ENCODE measurements at places on chromosomes 11 and 22.

DNA sequence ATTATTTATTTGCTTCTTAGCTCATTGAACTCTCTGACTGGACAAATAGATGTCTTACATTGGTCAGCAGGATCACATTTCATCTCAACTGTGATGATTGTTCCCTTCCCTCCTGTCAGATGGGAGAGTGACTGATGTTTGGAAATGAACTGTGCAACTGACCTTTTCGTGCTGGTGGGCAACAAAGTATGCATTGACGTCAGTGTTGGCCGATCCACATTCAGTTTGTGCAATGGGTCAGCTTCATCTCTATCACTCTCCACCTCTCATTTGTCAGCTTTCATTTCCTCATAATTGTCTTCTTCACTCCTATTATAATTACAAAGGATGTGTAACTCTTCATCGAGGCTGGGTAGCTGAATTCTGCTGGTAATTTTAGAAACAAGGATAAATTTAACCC lies 71.3 kb downstream of the PPP2R1B start:
- no peak for DNase-seq

DNA sequence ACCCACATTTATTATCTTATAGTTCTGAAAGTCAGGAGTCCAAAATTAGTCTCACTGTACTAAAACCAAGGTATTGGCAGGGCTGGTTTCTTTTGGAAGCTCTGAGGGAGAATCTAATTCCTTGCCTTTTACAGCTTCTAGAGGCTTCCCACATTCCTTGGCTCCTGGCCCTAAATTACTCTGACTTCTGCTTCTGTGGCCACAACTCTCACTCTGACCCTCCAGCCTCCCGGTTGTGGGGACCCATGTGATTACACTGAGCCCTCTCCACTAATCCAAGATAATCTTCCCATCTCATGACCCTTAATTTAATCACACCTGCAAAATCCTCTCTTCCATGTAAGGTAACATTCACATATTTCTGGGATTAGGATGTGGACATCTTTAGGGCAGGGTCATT lies 110.9 kb downstream of the ARL14EP start:
- no peak for DNase-seq

DNA sequence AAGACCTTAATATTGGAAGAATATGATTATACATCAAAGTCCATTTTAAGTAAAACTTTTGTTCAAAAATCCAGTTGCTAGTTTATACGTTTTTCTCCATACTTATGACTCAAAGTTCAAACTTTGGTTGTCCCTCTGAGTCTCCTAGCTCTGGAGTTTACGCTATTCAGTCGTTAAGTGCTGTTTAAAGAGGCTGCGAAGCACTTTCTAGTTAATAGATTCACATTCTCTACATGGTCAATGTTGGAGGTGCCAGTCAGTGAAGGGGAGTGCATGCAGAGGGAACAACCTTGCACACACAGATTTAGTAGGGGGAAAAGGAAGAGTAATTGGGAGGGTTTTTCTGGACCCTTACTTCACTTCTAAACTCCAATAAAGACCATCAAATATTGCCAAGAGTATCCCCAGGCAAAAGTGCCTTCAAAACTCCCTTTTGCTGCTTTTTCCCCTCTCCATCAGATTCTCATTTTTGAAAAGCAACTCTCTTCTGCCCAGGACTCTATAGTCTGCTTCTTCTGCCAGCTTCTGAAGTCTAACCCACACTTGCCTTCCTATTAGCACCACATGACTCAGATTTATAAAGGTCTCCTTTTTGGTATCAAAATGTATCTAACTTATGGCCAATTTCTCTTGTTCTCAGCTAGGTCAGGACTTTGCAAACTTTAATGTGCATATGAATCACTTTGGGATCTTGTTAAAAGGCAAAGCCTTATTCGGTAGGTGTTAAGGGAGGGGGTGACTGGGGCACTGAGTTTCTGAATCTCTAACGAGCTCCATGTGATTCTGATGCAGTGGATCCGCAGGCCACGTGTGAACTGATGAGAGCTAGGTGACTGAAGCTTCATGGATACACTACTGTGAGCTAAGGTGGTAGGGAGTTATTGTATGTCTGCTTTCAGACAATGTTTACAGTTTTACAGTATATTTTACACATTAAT lies 96.2 kb upstream of the MTMR2 start:
- DNase-seq, result no peak

DNA sequence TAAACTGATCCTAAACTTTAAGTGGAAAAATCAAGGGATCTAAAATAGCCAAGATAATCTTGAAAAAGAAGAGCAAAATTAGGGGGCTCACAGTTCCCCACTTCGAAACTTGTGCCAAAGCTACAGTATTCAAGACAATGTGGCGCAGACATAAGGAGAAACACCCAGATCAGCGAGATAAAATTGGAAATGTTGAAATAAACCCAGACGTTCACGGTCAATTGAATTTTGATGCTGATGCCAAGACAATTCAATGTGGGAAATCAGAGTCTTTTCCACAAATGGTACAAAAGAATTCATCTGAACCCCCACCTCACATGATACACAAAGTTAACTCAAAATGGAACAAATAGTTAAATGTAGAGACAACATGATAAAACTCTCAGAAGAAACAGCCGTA lies 601.6 kb downstream of the BRD1 start:
- no peak for DNase-seq

- DNase-seq, result no peak
Measured at GRCh38 chr11:122240638-122241037, 124.6 kb upstream of the BLID start.

GRCh38 chr11:75277991-75278790 lies 37.6 kb downstream of the TPBGL start:
- DNase-seq, result peak; percentile 22

GRCh38 chr22:46563381-46564083 lies 26.1 kb upstream of the CELSR1 start:
- peak; percentile 69 for DNase-seq

GRCh38 chr11:36469881-36470802 lies 39.9 kb downstream of the TRAF6 start:
- DNase-seq, result no peak

DNA sequence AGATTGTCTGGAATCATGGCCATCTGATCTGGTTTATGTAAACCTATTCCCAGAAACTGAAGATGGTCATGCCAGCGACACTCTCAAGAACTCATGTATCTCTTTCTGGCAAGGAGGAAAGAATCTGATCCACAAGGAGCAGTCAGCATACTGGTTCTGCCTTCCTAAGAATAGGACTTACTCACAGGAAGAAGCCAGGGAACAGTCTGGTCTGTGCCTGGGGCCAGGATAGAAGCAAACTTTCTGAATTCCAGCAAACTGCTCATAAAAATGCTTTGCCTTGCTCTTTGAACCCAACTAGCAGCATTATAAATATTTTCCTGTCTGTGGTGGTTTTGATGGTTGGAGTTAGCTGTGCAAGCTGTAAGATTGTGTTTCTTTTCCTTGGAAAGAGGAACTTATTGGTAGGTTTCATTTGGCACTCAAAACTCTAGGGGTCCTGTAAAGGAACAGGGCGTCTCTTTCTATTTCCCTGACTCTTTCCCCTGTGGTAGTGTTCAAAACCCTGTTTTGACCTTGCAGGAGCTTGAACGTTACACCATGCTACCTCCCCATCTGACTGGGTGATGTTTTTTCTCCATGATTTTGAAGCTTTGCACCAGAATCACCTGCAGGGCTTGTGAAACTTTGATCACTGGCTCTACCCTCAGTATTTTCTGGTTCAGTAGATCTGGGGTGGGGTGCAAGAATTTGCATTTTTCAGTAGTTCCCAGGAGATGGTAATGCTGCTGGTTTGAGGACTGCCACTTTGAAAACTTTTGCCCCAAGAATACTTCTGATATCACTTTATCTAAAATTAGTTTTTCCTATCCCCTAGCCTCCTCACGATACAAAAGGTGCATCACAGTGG lies 627.8 kb upstream of the ANO5 start:
- no peak for DNase-seq

DNA sequence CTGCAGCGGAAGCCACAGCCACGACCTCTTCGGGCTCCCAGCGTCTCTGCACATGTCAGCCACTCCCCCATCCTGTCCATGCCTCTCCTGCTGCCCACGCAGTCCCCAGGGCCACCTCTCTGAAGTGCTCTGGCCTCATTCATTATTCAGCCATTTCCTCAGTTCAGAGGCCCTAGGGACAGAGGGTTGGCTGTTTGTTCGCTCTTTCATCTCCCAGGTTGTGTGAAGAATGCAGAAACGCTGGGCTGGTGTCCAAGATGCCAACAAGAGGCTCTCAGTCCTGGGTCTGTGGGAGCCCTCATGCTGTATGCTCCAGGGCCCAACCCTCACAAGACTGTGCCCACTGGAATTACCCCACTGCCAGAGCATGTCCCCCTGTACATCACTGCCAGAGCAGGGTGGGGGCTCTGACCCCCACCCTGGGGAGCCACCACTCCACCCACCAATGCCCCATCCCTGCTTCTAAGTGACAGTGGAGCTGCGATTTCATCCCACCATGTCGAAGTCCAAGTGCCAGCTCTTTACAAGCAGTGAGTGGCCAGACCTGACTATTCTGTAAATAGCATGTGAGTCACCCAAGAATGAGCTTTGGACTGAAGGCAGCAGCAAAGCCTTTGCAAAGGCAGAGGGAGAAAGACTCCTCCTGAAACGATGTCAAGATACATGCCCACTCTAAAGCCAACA lies 209.6 kb downstream of the BUD13 start:
- peak; percentile 55 for DNase-seq

DNA sequence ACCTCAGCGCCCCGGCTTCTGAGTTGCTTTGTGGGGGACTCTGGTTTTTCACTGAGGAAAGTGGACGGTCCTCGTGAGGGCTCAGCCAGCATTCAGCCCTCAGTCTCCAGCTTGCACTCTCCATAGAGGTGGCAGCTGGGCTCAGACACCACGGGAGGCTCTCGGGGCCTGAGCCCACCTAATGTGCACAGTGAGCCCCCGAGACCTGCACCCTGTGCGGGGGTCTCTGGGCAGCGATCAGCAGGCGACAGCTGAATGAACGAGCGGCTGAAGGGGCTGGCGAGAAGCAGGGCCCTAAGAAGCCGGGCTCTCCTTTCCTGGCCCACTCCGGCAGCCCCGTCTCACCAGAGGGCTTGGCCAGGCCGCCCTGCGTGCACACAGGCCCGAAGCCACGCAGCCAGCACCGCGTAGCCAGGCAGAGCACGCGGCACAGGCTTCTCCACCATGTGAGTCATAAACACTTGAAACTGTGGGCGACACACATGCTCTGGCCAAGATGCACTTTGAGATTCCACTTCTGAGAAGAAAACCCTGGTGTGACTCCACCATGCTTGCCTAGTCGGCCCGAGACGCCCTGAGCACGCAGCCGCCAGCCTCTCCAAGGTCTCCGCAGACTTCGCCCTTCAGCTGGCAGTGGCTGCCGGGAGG lies 28.0 kb downstream of the TOLLIP start:
- no peak for DNase-seq

DNA sequence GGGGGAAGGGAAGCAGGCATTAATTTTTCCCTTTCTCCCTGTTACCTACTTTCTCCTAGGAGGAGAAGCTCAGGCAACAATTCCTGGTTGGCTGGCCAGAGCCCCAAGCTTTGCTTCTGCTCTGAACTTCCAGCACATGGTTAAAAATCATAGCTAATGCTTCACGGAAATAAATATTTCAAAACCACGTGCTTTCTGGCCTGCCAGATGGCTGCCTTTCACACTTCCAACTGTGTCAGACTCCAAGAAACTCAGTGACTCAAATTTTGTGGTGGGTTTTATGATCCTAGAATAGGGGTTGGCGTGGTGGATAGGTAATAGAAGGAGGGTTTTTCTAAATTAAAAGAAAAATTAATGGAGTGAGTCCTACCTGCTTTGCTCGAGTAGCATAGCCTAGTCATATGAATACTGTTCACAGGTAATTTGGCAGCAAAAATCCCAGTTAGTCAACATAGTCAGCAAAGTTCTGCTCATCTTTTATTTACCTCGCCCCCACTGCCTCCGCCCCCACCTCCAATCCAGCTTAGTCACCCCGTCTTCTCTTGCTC lies 58.6 kb downstream of the SC5D start:
- no peak for DNase-seq

DNA sequence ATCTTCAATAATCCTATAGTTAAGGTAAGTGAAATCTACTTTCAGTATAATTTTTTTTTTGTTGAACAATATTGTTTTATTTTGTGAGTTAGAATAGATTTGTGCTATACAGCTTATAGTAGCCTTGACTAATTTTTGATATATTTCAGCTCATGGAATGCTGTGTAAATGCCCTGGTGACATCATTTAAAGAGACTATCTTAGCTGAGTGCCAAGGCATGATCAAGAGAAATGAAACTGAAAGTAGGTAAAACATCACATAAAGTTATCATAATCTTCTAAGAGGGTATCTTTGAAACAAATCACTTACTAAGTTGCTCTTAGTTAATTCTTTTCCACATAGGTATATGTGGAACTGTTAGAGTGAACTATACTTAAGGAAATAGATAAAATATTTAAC lies 51.4 kb upstream of the ACAT1 start:
- DNase-seq, result no peak

GRCh38 chr11:128615076-128615475 lies 27.7 kb upstream of the ETS1 start:
- no peak for DNase-seq

DNA sequence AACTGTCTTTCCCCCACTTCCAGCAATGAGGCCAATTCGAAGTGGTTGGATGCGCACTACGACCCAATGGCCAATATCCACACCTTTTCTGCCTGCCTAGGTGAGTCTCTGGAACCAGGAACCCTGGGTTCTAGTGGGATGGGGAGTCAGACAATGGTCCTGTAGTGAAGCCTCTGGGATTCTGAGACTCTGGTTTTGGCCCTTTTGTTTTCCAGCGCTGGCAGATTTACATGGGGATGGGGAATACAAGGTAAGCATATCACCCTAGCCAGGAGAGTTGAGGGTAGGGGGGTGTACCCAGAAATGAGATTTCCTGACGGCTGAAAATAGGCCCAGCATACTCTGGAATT lies 530 bp downstream of the BBS1 start:
- DNase-seq, result no peak

DNA sequence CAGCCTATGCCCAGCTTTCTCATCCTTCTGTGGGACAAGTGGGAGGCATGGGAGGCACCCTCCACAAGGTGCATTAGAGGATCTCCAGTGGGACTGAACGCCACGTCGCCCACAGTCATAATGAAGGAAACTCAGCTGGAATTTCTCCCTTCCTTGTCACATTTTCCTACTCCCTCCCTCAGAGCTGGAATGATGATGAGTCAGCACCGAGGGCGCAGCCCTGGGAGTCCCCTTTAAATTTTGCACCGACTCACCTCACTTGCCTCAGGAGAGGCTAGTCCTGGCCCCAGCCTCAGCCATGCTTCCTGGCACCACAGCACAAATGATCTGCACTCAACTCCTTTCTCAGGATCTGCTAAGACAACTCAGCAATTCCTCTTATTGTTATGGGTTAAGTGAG lies 34.3 kb downstream of the DBX1 start:
- no peak for DNase-seq

Measured in dorsolateral prefrontal cortex (tissue), 122 donors.